ENCODE measurements at places on chromosomes 16 and 17.

GRCh38 chr16:89841275-89841674, 13.0 kb downstream of the SPIRE2 start:
- DNase-seq = no peak

GRCh38 chr17:82477934-82478333, 19.4 kb downstream of the NARF start:
- no peak for DNase-seq

DNA sequence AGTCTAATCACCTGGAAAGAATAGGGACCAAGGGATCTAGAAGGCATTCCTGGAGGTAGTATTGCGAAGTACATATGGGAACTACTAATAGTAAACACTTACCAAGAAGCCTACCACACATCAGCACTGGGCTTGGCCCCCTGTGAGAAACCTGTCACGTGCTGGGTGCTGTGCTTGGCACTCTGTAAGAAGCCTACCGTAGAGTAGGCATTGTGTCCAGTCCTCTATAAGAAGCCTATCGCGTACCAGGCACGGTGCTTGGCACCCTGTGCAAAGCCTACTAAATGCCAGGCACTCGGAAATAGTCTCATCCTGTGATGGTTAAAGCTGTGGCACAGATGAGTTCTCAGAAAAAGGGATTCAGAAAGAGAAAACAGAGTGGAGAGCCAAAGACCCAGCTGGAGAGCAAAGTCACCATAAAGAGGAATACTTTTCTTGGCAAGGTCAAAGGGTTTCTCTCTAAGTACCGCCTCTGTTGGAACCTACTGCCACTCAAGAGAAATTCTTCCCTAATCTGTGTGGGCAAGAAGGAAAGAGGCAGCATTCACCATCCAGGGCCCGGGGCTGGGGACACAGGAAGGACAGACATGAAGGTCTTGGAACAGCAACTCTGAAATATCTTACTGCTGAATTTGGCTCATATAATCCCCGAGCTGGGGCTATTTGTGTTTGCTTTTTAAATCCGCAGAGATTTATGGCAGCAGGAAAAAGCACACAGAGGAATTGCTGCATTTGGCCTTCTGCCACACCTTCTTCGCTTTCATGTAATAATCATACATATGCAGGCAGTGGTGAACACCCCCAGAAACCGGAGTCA, 81.8 kb downstream of the VAT1L start:
- DNase-seq = no peak

DNA sequence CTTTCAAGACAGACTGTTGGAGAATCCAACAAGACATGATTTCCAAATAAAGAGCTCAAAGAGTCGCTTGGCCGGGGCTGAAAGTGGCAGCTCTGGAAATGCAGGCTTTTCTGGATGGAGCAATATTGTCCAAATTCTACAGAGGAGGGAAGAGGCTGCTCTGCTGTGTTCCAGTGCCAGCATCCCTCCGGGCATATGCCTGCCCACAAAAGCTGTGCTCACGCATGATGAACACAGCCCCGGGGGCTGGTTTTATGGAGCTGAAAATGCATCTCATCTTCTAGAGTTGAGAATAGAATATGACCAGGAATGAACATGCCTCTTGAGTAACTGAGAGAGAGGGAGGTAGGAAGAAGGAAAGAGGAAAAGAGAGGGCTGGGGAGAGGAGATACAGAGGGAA, 74.7 kb upstream of the TOX3 start:
- no peak for DNase-seq

- no peak for DNase-seq
Measured at GRCh38 chr16:12159028-12159427, 182.5 kb downstream of the SNX29 start.

GRCh38 chr16:57627184-57627871, 1.1 kb upstream of the ADGRG1 start:
- no peak for DNase-seq

GRCh38 chr16:23365602-23366240, 63.6 kb downstream of the SCNN1B start:
- DNase-seq = no peak
